GM19239 (cell line): ENCODE measurements at places on chromosomes 5 and 9.

DNA sequence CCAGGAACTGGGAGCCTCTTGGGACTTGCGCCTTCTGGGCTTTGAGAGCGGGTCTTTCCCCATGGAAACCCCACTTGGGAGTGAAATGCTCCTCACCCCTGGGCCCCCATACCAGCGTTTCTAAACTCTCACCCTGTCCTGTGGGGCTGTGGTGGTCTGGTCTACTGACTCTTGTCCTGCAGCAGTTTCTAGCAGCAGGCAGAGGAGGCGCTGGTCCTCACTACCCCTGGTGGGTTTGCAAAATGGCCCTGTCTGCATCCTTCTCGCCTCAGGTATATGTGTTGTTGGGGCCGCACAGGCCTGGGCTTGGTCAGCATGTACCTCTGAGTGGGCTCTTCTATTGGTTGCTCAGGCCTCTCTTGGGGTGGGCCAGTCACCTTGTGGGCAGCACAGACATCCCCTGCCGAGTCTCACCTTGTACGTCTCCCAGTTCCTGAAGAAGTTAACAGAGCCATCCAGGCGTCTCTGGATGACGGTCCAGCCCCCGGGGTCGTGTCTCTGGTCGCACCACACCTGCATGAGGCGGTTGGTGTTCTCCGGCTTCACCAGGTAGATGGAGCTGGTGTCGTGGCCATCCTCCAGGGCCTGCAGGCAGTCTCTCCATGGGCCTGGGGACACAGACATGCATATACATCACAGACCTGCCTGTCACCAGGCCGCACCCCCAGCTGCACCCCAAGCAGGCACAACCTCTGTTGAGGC, 29.0 kb downstream of the ANGPTL2 start:
- DNase-seq: no peak

GRCh38 chr9:73736270-73736669, 584.6 kb downstream of the ANXA1 start:
- DNase-seq: no peak

DNA sequence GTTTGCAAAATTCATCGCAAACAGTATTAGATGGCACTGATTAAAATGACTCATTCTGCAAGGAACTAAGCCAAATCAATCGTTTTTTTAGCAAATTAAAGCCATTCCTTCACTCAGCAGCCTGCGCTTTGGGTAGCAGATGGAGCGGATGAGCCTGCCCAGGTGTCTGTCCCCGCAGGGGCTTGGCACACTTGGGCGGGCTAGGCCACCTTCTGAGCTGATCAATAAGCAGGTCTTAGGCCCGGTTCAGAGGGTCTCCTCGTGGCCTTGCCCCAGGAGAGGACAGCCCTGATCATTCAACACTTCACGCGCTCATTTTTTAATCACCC, 78.0 kb upstream of the FCN1 start:
- no peak for DNase-seq

DNA sequence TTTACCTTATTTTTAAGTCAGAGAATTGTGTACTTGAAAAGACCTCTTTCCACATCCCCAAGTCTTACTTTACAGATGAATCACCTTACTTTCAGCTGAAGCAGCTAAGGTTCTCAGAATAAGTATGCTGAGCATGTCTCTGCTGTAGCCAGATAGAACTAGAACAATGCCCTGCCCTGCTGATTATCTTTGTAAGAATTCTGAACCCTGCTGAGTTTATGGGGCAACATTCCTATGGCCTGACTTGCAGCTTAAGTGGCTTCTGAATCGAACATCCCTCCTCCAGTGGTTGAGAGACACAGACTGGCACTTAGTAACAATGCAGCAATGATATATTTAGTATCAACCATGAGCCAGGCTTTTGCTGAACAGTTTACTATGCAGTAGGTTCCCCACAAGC, 592.0 kb upstream of the WWC1 start:
- DNase-seq: no peak

GRCh38 chr9:114247491-114247890, 75.4 kb upstream of the ORM1 start:
- DNase-seq: no peak

DNA sequence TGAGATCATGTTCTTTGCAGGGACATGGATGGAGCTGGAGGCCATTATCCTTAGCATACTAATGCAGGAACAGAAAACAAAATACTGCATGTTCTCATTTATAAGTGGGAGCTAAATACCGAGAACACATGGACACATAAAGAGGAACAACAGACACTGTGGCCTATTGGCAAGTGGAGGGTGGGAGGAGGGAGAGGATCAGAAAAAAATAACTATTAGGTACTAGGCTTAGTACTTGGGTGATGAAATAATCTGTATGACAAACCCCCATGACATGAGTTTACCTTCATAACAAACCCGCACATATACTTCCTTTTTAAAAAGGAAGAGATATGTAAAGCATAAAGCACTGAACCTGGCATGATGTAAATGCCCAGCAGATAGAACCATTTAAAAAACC, 99.0 kb downstream of the MEGF10 start:
- DNase-seq: no peak

GRCh38 chr5:110757118-110757729, 18.4 kb downstream of the SLC25A46 start:
- no peak for DNase-seq

DNA sequence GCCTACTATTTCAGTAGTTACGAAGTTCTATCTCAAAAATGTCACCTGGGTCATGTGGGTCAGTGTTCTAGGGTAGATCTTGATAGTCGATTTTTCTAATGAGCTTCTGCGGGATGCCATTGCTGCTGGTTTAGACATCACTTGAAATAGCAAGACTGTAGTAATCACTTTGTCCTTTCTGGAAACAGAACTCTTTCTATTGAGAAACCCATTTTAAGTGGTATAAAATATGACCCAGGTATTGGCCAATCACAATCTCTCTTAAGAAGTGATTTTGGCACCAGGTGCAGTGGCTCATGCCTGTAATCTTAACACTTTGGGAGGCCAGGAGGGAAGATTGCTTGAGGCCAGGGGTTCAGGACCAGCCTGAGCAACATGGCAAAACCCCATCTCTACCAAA, 17.6 kb downstream of the ARRDC3 start:
- DNase-seq: no peak
